SHP77 treated with DMSO at 0.1 percent for 48 hours (cell line): ENCODE measurements at places on chromosomes 7 and 10.

GRCh38 chr10:46311501-46311951, 24.7 kb downstream of the ANTXRL start:
- DNase-seq: no peak

GRCh38 chr7:142030294-142030693, 34.6 kb downstream of the MGAM start:
- no peak for DNase-seq

DNA sequence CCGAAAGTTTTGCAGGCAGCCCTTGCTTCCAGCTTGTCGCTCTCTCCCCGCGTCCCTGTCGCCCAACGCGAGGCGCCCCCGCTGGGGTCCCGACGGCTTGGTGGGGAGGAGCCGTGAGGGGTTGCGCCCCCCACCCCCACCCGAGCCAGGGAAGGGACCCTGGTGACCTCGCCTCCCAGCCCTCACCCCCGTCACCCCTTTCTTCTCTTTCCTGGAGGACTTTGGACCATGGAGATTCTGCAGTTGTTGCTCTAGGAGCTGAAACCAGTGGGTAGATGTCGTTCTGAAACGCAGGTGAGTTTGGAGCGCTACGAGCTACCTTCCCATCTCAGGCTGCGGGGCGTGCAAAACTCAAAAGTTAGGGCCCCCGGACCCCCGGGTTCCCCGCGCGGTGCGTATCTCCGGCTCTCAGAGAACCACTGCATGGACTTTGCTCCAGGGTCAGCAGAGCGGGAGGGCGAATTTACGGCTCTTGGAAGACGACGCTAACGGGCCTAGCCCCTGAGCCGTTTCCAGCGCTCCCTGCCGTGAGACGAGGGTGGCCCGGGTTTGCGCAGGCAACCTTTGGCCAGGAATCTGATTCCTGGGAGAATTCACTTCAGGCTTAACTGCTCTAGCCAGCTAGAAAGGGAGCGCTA, 684 bp upstream of the ATXN7L1 start:
- DNase-seq: no peak

GRCh38 chr10:98295401-98295811, 27.4 kb upstream of the LOXL4 start:
- DNase-seq: no peak

DNA sequence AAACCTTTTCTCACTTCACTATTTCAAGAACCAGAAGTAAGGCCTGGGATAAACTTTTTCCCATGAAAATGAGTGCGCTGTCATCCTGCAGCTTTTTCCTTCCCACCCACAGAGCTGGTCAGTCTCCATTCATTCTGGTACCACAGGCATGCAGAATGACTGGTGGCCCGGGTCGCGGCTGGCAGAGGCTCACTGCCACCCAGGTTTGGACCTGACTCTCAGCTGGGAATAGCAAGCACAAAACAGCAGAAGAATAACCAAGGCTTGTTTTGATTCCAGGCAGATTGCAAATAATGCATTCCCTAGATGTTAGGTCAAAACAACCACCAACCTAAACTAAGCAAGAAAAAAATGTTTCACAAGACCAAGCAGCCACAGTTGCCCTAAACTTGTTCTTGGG, 190.5 kb upstream of the NRP1 start:
- no peak for DNase-seq

GRCh38 chr10:35306852-35307251, 29.5 kb upstream of the CCNY start:
- no peak for DNase-seq

DNA sequence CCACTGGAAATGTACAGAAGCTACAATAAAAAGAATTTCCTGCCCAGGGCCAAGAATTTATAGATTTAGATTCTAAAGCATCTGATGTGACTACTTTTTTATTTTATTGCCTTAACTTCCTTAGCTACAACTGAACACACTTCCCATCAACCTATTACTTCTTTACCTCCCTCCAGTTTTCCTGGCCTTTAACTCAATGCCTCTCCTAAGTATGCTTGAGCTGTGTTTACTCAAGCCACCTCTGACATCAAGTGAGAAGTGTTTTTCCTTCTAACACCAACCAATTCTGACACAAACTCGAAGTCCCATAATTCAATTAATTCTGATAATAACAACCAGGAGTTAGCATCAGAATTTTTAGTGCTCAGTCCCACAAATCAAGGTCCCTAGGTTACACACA, 170.0 kb downstream of the IMMP2L start:
- DNase-seq: no peak

DNA sequence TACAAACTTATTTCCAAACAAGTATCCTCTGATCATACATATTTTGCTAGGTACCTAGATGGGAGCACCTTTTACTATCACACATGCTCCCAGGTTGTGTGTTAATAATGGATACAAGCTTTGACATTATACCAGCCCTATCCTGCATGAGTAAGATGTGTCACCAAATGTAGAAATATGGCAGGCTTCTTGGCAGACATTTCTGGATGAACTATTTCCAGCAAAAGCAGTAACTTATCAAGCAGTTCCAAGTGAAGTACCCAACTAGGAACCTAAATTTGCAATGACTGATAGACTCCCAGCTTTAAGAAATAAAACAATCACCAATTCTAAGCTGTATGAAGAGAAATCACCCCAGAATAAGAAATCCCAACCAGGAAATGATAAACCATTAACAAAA, 103.7 kb upstream of the TMEM72 start:
- no peak for DNase-seq

DNA sequence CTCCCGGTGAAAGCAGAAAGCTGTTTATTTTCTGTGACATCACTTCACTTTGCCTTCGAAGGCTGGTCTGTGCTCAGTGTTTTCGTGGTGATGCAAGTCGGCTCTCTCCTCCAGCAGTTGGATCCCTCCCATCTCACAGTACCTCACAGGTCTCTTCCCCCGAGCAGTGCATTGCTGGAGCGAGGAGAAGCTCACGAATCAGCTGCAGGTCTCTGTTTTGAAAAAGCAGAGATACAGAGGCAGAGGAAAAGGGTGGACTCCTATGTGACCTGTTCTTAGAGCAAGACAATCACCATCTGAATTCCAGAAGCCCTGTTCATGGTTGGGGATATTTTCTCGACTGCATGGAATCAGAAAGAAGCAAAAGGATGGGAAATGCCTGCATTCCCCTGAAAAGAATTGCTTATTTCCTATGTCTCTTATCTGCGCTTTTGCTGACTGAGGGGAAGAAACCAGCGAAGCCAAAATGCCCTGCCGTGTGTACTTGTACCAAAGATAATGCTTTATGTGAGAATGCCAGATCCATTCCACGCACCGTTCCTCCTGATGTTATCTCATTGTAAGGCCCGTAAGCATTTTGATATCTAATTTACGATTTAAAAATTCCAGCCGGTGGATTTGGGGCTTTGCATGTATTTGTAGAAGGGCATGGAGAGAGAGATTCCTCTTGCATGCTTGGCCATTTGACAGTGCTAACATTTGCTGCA, at the start of gene LGI1:
TSS of gene LGI1 (plus strand) at position 136 of the 707 bp plus-strand sequence. CDS start at position 345, 209 bp downstream.
- no peak for DNase-seq
